ENCODE measurements at places on chromosomes 1 and 21.

DNA sequence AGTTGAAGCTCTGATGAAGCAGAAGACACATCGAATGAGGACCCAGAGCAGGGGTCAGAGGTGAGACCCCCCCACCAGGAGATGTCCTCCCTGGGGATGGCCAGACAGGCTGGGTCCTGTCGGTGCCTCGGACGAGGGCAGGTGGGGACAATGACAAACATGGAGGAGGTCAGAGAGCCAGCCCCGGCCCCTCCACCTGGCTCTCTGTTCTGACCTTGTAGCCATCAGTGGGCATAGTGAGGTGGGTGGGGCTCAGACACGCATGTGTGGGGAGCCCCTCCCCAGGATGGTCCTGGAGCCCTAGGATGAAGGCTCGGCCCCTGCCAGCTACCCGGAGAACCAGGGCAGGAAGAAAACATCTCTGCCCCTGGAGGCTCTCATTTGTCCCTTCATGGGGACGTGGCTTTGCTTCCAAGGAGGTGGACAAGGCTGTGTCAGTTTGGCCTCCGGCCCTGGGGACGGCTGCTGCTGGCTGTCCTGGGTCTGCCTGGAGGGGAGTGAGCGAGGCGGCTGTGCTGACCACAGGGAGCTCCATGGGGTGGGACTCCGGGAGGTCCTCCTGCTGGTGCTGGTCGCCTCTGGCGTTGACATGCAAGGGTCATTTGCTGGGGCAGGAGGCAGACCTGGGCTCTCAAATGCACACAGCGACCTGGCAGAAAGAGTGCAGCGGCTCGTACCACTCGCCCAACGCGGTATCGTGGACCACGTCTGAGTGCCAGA lies 2.6 kb downstream of the KRTAP10-6 start:
- no peak for DNase-seq

DNA sequence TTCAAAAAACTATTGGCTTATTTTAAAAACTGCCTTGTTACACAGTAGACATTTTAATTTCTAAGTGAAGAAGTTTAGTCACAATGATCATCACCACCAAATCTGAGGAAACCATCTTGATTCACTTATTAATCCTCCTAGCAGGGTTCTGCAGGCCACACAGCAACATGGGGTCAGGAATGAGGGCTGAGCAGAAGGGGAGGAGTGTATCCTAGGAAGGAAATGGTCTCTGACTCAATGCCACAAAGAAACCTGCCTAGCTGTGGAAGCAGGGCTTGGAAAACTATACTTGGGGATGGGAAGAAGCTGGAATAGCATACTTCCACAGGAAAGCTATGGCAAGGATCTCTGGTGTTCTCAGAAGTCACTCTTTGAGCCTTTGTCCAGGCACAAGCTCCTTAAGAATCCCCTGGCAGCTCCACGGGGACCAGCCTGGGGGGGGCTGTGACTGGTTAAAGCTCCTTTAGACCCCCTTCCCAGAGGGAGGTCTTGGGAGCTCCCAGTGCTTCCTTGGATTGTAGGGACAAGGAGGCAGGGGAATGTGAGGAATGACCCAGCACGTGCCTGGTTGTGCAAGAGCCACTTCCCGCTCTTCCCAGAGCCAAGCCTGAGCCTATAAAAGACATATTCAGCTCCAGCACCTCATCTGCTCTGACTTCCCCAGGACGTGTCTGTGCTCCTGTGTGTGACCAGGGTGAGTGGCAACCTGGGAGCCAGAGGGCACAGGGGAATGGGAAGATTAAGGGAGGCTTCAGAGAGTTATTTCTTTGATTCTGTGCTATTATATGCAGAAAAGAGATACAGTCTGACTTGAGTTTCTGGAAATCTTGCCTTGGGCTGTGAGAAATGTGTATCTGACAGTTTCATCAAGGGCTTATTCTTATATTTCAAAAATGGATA lies at the start of gene LCE2A:
Gene LCE2A, plus strand, starts transcription at position 645 of the 900 bp plus-strand sequence. CDS start 557 bp downstream, outside the sequence.
- DNase-seq: no peak

GRCh38 chr1:214264196-214264595 lies 16.8 kb upstream of the SMYD2 start:
- no peak for DNase-seq

DNA sequence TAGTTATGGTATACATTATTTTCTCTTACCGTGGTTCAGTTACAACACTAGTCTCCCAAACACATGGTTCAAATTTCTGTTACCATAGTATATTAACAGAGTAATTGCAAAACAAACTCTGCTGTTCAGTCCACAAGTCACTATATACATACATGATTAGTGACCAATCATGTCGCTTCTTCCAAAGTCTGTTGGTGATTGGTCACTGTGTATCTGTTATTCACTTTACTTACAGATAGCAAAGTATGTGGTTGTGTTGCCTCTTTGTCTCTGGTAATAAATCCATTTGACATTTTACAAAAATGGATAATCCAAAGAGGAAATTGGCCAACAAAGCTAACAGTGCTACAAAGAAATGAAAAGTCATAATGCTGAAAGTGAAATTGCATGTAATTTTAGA lies 107.2 kb downstream of the RABGAP1L start:
- no peak for DNase-seq

GRCh38 chr21:46253610-46254124 lies 25.1 kb upstream of the LSS start:
- no peak for DNase-seq

GRCh38 chr1:47326271-47326670 lies 7.3 kb upstream of the CMPK1 start:
- DNase-seq: no peak

GRCh38 chr1:16242556-16243214 lies 5.7 kb upstream of the CPLANE2 start:
- no peak for DNase-seq

DNA sequence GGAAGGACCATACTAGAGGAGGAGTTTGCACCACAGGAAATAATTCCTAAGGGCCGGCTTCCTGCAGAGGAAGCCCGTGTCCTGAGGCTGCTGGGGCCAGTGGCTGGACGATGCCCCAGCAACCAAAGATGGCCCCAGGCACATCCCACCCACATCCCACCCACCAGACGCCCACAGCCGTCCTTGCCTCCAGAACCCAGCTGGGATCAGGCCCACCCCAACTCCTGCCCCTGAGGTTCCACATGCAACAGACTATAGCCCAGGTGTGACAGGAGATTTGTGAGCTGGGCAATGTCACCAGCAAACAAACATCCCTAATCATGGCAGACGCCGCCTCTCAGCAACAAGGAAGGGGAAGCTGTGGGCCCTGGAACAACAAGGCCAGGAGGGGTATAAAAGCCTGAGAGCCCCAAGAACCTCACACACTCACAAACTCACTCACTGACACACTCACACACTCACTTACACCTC lies at the start of gene KRTAP10-9:
Gene KRTAP10-9, plus strand, starts transcription at position 421 of the 471 bp plus-strand sequence. CDS start 79 bp downstream, outside the sequence.
- no peak for DNase-seq

DNA sequence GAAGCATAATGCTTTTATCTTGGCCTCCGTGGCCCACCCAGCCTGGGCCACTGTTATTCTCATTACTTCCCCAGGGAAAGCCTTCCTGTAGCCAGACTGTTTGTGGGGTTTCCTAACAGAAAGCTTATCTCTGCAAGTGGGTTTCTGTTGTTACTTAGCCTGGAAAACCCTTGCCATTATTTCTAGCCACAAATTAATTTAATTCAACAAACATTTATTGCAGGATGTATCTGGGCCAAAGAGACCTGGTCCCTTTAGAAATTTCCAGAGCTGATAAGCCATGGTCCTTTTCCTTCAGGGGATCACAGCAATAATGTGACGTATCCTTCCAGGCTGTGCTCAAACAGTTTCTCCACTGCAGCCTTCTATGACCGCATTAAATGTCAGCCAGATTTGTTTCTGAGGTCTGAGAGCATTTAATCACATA lies 20.9 kb downstream of the TNN start:
- DNase-seq: no peak

GRCh38 chr1:228151180-228151925 lies 1.6 kb downstream of the GJC2 start:
- DNase-seq: no peak

GRCh38 chr1:33120436-33121231 lies 39.7 kb downstream of the AZIN2 start:
- DNase-seq: no peak

- no peak for DNase-seq
These were observed 4.7 kb upstream of the C21orf91 start for GRCh38 chr21:17823846-17824245.
